ENCODE measurements at places on chromosomes 7 and 10.

DNA sequence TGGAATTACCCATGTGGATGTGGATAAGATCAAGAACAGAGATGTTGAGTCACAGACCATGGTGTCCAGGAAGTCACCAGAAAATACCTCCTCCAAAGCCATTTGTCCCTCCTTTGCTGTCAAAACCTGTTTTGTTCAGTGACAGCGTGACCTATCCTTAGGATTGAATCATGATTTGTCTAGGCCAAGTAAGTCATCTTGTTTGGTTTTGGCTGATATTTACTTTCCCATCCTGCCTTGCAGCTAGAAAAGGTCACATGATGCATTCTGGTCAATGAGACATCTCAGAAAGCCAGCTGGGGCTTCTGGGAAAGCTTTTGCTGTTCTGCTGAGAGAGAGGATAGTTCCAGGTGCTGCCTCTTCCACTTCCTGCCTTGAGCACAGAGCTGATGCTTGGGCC is 225.3 kb upstream of the ZMIZ1 start:
- no peak overlapping the region for H3K4me3 ChIP-seq
- no peak overlapping the region for H3K27ac ChIP-seq
- no peaks in the 10 kb centered on the region for H3K4me1 ChIP-seq

DNA sequence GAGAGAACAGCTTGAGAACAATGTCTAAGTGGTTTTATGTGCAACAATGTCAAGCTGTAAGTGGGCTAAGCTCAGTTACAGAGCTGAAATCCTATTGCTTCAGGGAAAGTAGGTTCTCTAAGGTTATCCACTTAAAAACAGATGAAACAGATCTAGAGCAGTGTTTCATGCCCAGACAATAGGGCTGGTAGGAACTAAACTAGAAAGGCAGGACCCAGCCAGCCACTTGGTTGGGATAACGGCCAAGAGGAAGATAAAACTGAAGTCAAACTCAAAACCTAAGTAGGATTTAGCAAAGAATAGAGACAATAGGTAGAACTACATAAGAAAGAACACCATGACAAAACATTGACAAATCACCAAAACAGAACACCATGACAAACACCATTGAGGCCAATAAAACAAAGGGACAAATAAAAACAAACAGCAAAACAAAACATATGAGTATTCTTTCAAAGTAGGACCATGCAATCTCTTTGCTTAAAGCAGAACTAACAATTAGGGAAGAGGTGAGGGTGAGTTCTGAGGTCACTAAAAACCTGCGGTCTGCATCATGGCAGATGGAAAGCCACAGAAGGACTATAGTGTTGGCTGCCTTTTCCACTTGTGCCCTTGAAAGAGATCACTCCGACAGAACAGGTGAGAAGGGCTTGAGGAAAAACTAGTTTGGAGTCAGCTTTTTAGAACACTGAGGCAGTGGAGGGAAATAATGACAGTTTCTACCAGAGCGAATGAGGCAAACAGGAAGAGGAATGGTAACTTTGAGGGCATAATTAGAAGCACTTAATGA is 81.0 kb downstream of the HGF start:
- no peaks in the 10 kb centered on the region for H3K27me3 ChIP-seq
- no peaks in the 10 kb centered on the region for H3K4me1 ChIP-seq
- no peak overlapping the region for H3K27ac ChIP-seq
- H3K36me3 ChIP-seq: no peaks in the 10 kb centered on the region

DNA sequence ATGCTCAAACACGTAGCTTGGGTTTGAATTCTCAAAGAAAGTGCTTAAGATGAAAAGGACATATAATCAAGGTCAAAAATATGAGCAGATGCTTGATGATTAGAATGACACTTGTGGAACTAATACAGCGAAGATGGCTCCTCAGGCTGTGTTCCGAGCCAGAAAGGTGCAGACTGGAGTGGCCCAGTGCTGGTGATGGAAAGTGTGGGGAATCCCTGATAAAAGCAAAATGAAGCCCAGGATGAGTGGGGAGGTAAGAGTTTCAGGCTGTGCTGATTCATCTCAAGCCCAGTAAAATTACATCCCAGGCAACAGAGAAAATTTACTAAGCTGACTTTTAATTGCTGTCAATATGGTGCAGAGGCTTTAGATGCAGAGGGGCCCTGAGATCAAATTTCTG is 77.8 kb upstream of the IKZF1 start:
- DNase-seq: no peak
- H3K4me3 ChIP-seq: no peak overlapping the region
- H3K36me3 ChIP-seq: no peaks in the 10 kb centered on the region
- no peaks in the 10 kb centered on the region for H3K27me3 ChIP-seq
- no peaks in the 10 kb centered on the region for H3K4me1 ChIP-seq

DNA sequence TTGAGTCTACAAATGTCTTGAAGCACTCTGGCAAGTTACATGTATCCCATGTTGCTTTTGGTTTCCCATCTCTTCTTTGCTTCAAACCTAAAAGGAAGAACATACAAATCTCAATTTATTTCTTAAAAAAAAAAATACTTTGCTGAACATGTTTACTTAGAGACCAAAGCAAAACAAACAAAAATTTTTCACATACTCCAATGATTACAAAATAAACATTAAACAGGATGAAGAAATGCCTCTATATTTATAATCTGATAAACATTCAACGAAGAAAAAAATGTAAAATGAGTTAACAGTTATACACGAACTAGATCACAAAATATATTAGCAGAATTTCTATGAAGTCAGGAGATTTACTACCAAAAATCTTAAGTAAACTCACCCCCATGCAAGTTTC is 31.3 kb downstream of the FAM204A start:
- H3K4me1 ChIP-seq: no peaks in the 10 kb centered on the region
- no peaks in the 10 kb centered on the region for H3K27me3 ChIP-seq
- H3K4me3 ChIP-seq: no peak overlapping the region
- H3K36me3 ChIP-seq: peaks cover 29% of the 10 kb centered on the region
- H3K27ac ChIP-seq: no peak overlapping the region

DNA sequence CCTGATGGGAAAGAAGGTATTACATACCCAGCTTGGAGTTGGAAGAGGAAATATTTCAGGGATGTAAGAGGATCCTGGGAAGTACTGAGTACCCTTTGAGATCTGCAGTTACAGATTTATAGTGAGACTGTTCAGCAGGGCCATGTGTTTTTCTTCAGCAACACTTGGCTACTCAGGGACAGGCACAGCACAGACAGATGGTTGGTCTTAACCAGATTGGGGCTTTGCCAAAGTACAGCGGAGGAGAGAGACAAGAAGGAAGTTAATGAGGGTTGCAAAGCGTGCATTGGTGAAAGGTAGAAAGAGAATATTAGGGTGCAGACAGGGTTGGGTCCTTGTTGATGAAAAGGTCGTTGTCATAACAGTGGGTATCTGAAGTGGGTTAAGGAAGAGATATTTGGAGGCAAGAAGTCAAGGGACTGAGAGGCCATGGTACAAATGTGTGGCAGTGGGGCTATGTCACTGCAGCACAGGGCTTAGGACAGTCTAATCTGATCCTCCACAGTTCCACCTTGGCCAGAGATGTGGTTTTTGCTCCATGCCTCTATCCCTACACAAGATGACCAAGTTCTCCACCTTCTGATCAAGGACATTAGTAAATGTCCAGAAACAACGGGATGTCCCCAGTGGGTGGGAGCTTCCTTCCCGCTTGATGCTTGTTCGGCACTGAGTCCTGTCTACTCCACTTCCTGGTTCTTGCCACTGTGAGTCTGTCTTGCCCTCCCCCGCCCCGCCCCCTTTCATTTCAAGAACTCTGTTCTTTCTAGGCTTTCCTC is 18.9 kb upstream of the DNAJC1 start:
- no peak overlapping the region for H3K27ac ChIP-seq
- H3K4me3 ChIP-seq: no peak overlapping the region
- H3K27me3 ChIP-seq: no peaks in the 10 kb centered on the region
- no peak for DNase-seq
- peaks cover 4% of the 10 kb centered on the region for H3K4me1 ChIP-seq

GRCh38 chr10:99364125-99364524 is 35.0 kb downstream of the CNNM1 start:
- H3K36me3 ChIP-seq: peaks cover 43% of the 10 kb centered on the region
- peaks cover 13% of the 10 kb centered on the region for H3K4me1 ChIP-seq
- H3K27me3 ChIP-seq: peaks cover 8% of the 10 kb centered on the region
- no peak overlapping the region for H3K27ac ChIP-seq
- no peak for DNase-seq
- no peak overlapping the region for H3K4me3 ChIP-seq
